ENCODE measurements at places on chromosomes 6 and 20. TPM values are rescaled to one million over a fixed set of nuclear protein-coding genes. Genes with fewer than 3 reads are reported as not detected.
A peak's percentile ranks its signal among the peaks of the same experiment; 100 is the strongest.

- no peaks in the 10 kb centered on the region for H3K36me3 ChIP-seq
- no peak overlapping the region for H3K27ac ChIP-seq
- H3K4me3 ChIP-seq, result no peak overlapping the region
- no peaks in the 10 kb centered on the region for H3K27me3 ChIP-seq
- DNase-seq, result no peak
Measured at GRCh38 chr6:9404351-9405146, 969.2 kb upstream of the SLC35B3 start.

DNA sequence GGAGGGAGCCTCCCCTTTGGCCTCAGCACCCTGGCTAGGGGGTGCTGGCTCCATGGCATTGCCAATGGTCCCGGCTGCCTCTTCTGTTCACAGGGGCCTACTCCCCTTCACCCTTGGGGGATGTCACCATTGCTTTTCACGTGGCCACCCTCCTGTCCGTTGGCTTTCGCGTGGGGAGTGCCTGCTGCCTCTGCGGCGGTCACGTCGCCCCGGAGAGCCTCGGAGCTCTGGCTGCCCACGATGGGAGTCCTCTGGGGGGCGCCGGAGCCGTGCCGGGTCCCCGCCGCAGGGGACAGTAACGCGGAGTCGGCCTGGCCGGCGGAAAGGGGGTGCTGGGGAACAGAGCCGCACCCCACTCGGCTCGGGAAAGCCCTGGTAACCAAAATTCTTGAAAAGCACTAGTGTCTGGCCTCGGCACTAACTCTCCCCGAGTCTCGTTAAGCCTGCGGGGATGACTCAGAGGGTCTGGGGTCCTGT, 661 bp upstream of the HEBP2 start:
- peak overlapping the region; percentile 70 for H3K4me3 ChIP-seq
- peak; percentile 73 for DNase-seq
- H3K4me1 ChIP-seq, result no peaks in the 10 kb centered on the region

DNA sequence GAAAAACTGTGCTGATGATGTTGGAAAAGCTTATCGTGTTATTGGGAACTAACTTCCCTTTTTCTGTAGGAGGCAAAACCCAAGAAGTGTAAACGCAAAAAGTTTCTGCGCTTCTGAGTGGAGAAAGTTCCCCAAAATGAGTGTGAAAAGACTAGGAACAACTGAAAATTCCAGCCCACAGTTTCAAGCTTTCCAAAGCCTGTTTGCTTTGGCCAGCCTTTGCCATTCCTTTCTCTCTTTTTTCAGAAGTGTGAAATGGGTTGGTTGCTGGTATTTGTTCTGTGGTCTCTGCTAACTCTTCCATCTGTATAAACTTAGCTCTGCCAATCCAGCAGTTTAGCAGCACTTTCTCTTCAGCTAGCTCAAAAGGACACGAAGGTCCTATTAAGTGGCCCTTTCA, 491.3 kb downstream of the MAFB start:
- H3K36me3 ChIP-seq, result no peaks in the 10 kb centered on the region

DNA sequence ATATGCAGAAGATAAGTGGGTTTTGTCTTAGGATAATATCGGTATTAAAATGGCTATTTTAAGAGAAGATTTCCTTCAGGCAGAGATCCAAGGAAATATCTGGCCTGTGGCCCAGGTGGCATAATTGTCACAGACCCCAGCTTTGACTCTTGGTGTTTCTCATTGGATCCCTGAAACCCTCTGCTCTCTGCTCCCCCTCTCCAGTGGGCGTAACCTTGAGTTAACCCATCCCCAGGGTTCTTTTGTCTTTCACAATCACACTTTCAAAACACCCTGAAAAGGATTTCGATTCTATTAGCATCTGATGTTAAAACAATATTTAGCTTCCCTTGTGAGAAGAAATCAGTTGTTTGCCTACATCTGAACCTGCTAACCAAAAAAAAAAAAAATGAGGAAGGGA, 7.2 kb downstream of the SSTR4 start:
- no peaks in the 10 kb centered on the region for H3K36me3 ChIP-seq
- H3K27me3 ChIP-seq, result peaks cover 14% of the 10 kb centered on the region

DNA sequence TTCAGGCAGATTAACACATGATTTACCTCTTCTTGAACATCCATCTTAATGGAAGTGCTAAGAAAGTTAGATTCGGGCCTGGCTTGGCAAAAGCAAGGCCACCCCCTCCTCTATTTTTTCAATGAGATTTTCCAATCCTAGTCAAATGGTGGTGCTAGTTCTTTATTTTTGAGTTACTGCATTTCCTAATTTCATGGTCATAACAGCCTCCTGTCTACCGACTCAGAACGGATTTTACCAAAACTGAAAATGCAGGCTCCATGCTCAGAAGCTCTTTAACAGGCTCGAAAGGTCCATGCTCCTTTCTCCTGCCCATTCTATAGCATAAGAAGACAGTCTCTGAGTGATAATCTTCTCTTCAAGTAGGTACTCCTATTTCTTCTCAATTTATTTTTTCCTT, 117.2 kb upstream of the ESR1 start:
- no peaks in the 10 kb centered on the region for H3K27me3 ChIP-seq
- DNase-seq, result no peak
- peak overlapping the region; percentile 64 for H3K4me3 ChIP-seq
- no peaks in the 10 kb centered on the region for H3K36me3 ChIP-seq
- no peaks in the 10 kb centered on the region for H3K4me1 ChIP-seq

Gene RBM39
- total RNA-seq, result 304 TPM

- no peak overlapping the region for H3K4me3 ChIP-seq
- DNase-seq, result no peak
- no peaks in the 10 kb centered on the region for H3K27me3 ChIP-seq
- H3K27ac ChIP-seq, result no peak overlapping the region
- no peaks in the 10 kb centered on the region for H3K4me1 ChIP-seq
Measured at GRCh38 chr20:57876163-57876562, 166.3 kb upstream of the PMEPA1 start.

DNA sequence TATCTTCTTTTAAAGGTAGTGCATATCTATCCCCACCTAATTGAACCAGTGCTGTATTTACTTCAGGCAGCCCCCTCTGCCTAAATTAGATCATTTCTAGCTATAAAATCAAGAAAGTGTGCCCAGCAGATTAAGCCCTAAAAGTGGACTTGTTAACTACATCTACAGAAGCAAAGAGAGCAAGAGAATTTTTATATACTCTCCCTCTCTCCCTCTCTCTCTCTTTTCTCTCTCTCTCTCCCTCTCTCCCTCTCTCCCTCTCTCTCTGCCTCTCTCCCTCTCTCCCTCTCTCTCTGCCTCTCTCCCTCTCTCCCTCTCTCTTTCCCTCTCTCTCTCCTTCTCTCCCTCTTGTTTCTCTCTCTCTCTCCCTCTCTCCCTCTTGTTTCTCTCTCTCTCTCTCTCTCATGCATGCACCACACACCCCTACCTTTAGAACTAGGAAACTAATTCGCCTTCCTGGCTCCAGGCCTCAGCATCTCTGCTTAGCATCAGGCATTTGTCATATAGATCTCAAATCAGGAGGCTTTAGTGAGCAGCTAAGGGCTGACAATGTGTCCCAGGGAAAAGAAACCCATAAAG, 71.4 kb downstream of the FOXA2 start:
- no peak overlapping the region for H3K4me3 ChIP-seq
- no peaks in the 10 kb centered on the region for H3K36me3 ChIP-seq
- no peak overlapping the region for H3K27ac ChIP-seq
- DNase-seq, result no peak

Gene MGME1
- total RNA-seq, result 15.5 TPM

DNA sequence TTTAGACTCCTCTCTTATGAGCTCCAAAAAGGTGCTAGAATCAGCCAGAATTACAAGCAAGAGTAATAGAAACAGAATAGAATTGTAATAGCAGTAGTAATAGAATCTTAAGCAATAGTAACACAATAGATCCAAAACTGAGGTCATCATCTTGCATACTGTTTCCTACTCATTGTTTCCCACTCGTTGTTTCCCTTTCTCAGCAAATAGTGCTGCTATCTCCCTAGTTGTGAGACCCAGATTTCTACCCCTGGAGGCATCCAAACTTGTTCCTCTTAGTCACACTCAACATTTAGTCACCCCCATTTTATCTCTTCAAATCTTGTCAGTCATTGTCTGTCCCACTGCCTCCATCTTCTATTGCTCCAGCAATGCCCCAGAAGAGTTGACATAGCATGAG, 356.9 kb upstream of the MARCKS start:
- no peak overlapping the region for H3K4me3 ChIP-seq
- H3K36me3 ChIP-seq, result no peaks in the 10 kb centered on the region
- DNase-seq, result no peak
- no peak overlapping the region for H3K27ac ChIP-seq
- no peaks in the 10 kb centered on the region for H3K4me1 ChIP-seq

Gene SYTL3
- 16.0 TPM for total RNA-seq

All from kidney (tissue), 22 donors.